Kidney (tissue), 22 donors: ENCODE measurements at places on chromosomes 1 and 21. TPM values are rescaled to one million over a fixed set of nuclear protein-coding genes. Genes with fewer than 3 reads are reported as not detected.
A peak's percentile ranks its signal among the peaks of the same experiment; 100 is the strongest.

DNA sequence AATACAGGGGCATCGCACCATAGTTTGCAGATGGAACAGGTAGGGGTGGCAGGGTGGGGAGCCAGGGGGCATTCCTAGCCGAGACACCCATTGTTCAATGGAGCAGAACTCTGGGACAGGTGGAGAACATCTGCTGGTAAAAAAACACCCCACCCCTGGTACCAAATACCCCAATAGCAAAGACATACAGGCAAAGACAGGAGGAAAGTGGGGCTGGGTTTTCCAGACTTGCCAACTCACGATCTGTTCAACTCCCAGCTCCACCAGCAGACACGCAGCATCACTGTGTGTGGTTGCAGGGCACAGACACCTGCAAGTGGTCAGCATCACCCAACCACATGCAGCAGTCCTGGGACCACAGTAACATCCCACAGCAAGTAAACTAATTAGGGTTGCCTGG is 328 bp upstream of the KRTAP10-8 start:
- no peaks in the 10 kb centered on the region for H3K36me3 ChIP-seq
- DNase-seq, result no peak
- H3K27ac ChIP-seq, result no peak overlapping the region
- no peaks in the 10 kb centered on the region for H3K4me1 ChIP-seq
- H3K27me3 ChIP-seq, result no peaks in the 10 kb centered on the region
- no peak overlapping the region for H3K4me3 ChIP-seq

Gene RIPK4
- total RNA-seq, result 32.6 TPM

Gene RNF223
- total RNA-seq, result 2.3 TPM

DNA sequence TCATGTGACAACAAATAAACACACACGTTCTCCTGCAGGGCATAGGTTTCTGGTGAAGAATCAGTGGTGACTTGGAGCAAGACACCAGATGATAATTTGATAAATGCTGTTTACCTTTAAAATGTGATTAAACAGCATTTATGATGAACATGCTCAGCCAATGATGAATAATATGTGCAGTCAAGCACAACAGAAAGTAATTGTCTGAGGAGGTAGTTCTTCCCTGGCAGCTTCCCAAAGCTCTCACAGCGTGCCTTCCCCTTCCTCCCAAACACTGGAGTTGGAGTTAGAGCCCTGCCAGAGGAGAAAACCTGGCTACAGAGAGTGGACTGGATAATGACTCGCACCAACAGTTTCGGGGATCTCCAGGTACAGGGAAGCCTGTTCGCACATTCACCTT is 463.5 kb downstream of the SMYD3 start:
- no peak overlapping the region for H3K4me3 ChIP-seq
- H3K27me3 ChIP-seq, result no peaks in the 10 kb centered on the region
- no peaks in the 10 kb centered on the region for H3K4me1 ChIP-seq
- peak; percentile 24 for DNase-seq
- H3K36me3 ChIP-seq, result no peaks in the 10 kb centered on the region

Gene ABL2
- 29.6 TPM for total RNA-seq

Gene TMIGD3
- 3.0 TPM for total RNA-seq

DNA sequence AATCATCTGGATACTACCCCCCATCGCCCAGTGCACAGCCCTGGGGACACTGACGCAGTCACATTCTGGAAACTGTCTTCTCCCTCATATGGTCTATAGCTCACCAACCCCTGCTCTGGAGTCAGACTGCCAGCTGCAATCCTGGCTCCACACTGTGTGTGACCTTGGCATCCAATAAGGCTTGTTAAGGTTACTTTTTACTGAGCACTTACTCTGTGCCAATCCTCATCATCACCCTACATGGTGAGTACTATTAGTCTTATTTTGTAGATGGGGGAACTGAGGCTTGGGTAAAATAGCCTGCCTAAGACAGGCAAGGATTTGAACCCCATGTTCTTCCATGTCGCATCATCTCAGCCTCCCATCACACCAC is 34.9 kb downstream of the AHDC1 start:
- peaks cover 14% of the 10 kb centered on the region for H3K4me1 ChIP-seq
- peak overlapping the region; percentile 43 for H3K27ac ChIP-seq
- H3K27me3 ChIP-seq, result no peaks in the 10 kb centered on the region

DNA sequence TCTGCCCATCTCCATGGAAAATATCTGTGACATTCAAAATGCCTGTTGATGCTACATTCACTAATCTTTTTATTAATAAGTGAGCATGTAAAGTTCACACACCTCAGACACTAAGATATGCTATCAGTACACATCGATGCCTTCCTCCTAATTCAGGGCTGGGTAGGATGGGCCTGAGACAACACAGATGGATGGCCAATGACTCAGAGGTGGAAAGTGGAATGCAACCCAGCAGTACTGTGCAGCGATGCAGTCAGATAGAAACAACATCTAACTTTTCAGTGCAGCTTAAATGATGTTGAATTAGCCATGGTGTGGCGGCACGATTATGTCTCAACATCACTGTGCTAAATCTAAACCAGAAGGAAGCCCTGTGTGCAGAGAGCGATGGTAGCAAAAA is 161.6 kb upstream of the KCNJ15 start:
- no peak overlapping the region for H3K27ac ChIP-seq
- H3K36me3 ChIP-seq, result no peaks in the 10 kb centered on the region
- no peaks in the 10 kb centered on the region for H3K27me3 ChIP-seq
- no peak overlapping the region for H3K4me3 ChIP-seq
- no peak for DNase-seq
- no peaks in the 10 kb centered on the region for H3K4me1 ChIP-seq

GRCh38 chr1:110242731-110243130 is 32.6 kb downstream of the KCNC4 start:
- DNase-seq, result no peak
- no peaks in the 10 kb centered on the region for H3K27me3 ChIP-seq
- no peak overlapping the region for H3K4me3 ChIP-seq
- H3K27ac ChIP-seq, result no peak overlapping the region
- H3K4me1 ChIP-seq, result no peaks in the 10 kb centered on the region

- H3K36me3 ChIP-seq, result no peaks in the 10 kb centered on the region
- no peak for DNase-seq
- no peaks in the 10 kb centered on the region for H3K4me1 ChIP-seq
- no peaks in the 10 kb centered on the region for H3K27me3 ChIP-seq
- no peak overlapping the region for H3K27ac ChIP-seq
- H3K4me3 ChIP-seq, result no peak overlapping the region
These were observed 92.0 kb downstream of the MIS18A start for GRCh38 chr21:32186804-32187203.

DNA sequence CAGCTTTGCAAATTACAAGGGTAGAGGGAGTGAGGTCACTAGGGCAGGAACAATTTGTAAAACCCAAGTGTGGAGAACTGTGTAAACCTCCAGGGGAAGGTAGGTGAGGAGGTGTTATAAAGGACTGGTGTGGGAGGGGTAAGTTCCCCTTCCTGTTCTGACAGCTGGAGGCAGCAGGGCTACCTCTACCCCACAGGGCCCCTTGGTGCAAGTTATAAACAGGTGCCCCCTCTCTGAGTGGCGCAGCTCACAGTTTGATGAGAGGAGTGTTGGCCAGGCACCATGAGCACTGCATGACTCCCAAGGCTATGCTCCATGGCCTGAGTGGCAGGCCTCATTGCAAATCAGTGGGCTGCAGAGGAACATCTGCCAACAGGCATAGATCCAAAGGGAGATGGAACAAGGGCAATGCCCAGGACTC is 41.0 kb downstream of the MFSD2A start:
- no peaks in the 10 kb centered on the region for H3K27me3 ChIP-seq
- no peaks in the 10 kb centered on the region for H3K36me3 ChIP-seq
- H3K27ac ChIP-seq, result no peak overlapping the region

GRCh38 chr1:153799016-153799415 is 23.8 kb downstream of the SLC27A3 start:
- no peaks in the 10 kb centered on the region for H3K4me1 ChIP-seq
- H3K27ac ChIP-seq, result no peak overlapping the region
- no peak overlapping the region for H3K4me3 ChIP-seq
- DNase-seq, result no peak
- H3K27me3 ChIP-seq, result no peaks in the 10 kb centered on the region
- H3K36me3 ChIP-seq, result no peaks in the 10 kb centered on the region

- H3K27ac ChIP-seq, result no peak overlapping the region
- H3K4me1 ChIP-seq, result peaks cover 24% of the 10 kb centered on the region
- no peak for DNase-seq
- no peaks in the 10 kb centered on the region for H3K27me3 ChIP-seq
These were observed 2.1 kb downstream of the TTC22 start for GRCh38 chr1:54798769-54799641.

- no peaks in the 10 kb centered on the region for H3K4me1 ChIP-seq
- no peak for DNase-seq
- H3K27ac ChIP-seq, result no peak overlapping the region
These were observed 143.8 kb downstream of the TNFSF18 start for GRCh38 chr1:172906778-172907592.

Gene SLC16A1
- 8.7 TPM for total RNA-seq

DNA sequence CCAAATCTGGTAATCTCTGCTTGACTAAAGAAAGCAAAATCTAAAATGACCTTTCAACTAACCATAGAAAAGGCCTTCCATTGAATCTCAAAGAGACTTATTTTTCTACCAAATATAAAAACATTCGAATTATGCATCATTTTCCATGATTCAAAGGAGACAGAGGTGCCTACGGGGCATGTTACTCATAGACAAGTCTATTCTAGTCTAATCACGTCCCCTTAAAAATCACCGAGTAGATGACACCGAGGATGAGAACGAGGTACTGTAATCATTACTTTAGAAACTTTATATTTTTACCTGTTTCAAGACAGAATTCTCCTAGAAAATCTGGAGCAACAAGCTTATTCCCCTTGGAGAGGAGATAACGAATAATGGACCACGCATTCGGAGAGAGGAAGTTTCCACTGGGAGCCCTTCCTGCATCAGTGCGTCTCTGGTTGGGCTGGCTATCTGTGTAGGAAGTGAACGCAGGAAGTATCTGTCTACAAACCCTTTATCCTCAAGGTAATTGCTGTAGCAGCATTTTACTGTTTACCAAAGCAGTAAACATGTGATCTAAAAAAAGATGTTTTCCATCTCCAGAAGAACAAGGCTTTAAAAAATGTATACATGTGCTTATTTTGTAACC is 9.5 kb downstream of the ERG start:
- H3K27ac ChIP-seq, result peak overlapping the region; percentile 64
- H3K4me3 ChIP-seq, result no peak overlapping the region
- H3K27me3 ChIP-seq, result no peaks in the 10 kb centered on the region
- DNase-seq, result no peak
- H3K4me1 ChIP-seq, result no peaks in the 10 kb centered on the region

GRCh38 chr21:38831526-38832467 is 26.1 kb downstream of the ETS2 start:
- peak overlapping the region; percentile 47 for H3K27ac ChIP-seq
- no peaks in the 10 kb centered on the region for H3K36me3 ChIP-seq
- no peaks in the 10 kb centered on the region for H3K27me3 ChIP-seq
- H3K4me3 ChIP-seq, result no peak overlapping the region

Gene LMOD1
- 33.3 TPM for total RNA-seq

Gene TSPAN2
- total RNA-seq, result 9.9 TPM

DNA sequence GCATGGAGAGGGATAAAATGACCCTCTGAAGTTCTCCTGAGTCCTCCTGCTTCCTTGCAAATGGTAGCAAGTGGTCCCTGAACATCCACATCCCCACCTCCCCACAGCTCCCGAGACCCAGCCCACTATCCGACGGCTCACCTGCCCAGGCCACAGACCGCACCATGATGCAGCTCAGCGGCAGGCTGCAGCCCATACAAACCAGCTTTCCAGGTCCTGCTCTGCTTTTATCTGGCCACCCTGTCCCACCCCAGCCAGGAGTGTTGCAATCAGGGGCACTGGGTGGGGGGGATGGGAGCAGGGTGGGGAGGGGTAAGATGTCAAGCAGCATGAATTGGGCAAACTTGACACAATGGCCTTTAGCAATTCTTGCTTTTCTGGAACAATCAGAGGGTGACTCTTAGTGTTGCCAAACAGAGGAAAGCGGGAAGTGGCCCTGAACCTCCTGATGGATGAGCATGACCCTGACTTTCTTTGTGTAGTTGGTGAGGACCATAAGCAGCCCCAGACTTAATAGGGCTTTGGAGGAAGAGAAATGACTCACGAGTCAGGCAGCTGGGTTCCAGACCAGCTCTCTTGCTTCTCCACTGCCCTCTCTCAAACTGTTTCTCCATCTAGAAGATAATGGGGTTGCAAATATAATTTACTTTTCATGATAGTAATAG is at the start of gene CHIT1:
CHIT1 (minus strand) TSS at position 203 of the 665 bp plus-strand sequence; CDS start at position 166, 37 bp downstream.
- no peaks in the 10 kb centered on the region for H3K27me3 ChIP-seq
- H3K27ac ChIP-seq, result no peak within 1 kb of the TSS
- DNase-seq, result no peak
- no peaks in the 10 kb centered on the region for H3K36me3 ChIP-seq
- H3K4me1 ChIP-seq, result no peaks in the 10 kb centered on the region

- no peaks in the 10 kb centered on the region for H3K4me1 ChIP-seq
- no peak for DNase-seq
- H3K36me3 ChIP-seq, result no peaks in the 10 kb centered on the region
- no peak overlapping the region for H3K4me3 ChIP-seq
- H3K27me3 ChIP-seq, result no peaks in the 10 kb centered on the region
- no peak overlapping the region for H3K27ac ChIP-seq
These were observed 253.2 kb downstream of the CRB1 start for GRCh38 chr1:197521118-197521739.

- no peaks in the 10 kb centered on the region for H3K36me3 ChIP-seq
- no peaks in the 10 kb centered on the region for H3K4me1 ChIP-seq
- no peaks in the 10 kb centered on the region for H3K27me3 ChIP-seq
- H3K4me3 ChIP-seq, result no peak overlapping the region
- H3K27ac ChIP-seq, result no peak overlapping the region
These were observed 86.8 kb downstream of the NPHP4 start for GRCh38 chr1:5905436-5905835.

- no peak for DNase-seq
- H3K4me3 ChIP-seq, result no peak overlapping the region
- no peak overlapping the region for H3K27ac ChIP-seq
- H3K4me1 ChIP-seq, result no peaks in the 10 kb centered on the region
- H3K36me3 ChIP-seq, result no peaks in the 10 kb centered on the region
These were observed 217.0 kb downstream of the RWDD3 start for GRCh38 chr1:95451054-95451453.

DNA sequence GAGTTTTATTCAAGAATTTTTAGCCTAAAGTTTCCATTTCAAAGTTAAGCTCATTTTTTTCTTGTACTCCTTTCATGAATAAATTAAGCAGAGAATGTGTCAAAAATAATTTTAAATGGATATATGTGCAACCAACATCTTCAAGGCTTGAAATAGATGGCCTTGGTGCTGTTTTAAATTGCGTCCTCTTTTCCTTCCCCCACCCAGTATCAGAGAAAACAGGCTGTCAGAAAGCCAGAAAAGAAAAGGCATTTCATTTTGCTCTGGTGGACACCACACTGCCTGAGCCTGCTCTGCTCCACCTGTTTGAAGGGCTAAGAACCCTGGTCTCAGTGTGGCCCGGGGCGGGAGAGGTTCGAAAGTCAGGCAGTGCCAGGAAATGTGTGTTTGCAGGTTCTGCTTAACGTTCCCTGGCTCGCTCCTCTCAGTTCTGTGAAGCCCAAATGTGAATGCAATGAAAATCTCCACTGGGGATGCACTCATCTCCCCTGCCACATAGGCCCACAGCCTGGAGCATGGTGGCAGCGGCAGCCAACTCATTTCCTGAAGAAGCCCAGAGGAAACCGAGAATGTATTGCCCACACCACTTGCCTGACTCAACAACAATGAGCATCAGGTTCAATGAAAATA is 134.4 kb downstream of the SDCCAG8 start:
- H3K27me3 ChIP-seq, result no peaks in the 10 kb centered on the region
- H3K36me3 ChIP-seq, result no peaks in the 10 kb centered on the region
- no peak overlapping the region for H3K27ac ChIP-seq
- H3K4me1 ChIP-seq, result no peaks in the 10 kb centered on the region

GRCh38 chr1:105005594-105006195 is 1256.0 kb downstream of the AMY1C start:
- H3K27me3 ChIP-seq, result no peaks in the 10 kb centered on the region
- no peaks in the 10 kb centered on the region for H3K4me1 ChIP-seq
